Effector memory CD4-positive, alpha-beta T cell (primary cell): ENCODE measurements at places on chromosomes 7 and 10.

GRCh38 chr7:13988065-13988464 lies 1.4 kb downstream of the ETV1 start:
- DNase-seq: no peak

DNA sequence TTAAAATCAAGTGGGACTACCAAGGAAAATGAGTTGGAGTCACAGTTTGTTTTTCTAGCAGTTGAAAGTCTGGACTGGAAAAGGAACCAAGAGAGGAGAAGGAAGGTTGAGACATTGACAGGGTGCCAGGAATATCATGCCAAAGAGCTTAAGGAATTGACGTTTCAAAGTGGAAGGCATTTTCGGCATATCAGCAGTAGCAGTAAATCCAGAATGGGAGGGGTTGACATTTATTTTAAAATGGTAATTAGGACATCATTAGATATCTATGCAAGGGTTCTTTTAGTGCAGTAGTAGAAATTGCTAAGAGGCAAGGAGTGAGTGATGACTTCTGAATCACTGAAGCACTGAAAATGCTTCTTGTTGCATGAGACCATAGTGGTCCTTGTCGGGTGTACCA lies 335.9 kb upstream of the PLXDC2 start:
- DNase-seq: no peak

DNA sequence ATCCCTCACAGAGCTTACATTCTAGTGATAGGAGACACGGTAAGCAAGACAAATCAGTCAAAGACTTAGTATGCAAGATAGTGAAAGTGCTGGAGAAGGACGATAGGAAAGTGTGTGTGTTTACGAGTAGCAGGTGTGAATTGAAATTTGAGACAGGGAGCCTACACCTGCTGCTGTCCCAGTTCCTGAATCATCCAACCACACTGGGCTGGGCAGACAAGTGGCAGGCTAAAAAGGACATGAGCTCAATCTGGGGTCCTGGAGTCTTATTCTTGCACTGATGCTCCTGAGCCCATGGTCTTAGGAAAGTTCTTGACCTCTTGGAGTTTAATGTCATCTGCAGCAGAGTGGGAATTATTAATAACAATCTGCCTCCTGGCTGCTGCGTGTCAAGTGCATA lies 16.2 kb downstream of the RBP3 start:
- DNase-seq: no peak

DNA sequence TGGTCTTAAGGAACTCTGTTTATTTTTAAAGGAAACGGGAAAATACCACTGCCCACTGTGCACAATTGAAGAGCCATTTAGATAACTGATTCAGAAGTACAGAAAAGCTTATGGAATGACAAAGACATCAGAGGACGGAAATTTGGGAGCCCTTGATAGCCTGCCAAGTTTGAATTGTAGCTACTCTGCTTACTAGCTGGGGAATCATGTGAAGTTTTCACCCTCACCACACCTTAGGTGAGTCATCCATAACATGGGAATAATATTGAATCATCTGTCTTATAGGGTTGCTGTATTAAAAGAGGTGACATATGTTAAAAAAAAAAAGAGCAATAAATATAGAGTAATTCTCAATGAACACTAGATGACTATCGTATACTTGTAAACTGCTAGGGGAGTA lies 1104.2 kb downstream of the GATA3 start:
- DNase-seq: no peak

DNA sequence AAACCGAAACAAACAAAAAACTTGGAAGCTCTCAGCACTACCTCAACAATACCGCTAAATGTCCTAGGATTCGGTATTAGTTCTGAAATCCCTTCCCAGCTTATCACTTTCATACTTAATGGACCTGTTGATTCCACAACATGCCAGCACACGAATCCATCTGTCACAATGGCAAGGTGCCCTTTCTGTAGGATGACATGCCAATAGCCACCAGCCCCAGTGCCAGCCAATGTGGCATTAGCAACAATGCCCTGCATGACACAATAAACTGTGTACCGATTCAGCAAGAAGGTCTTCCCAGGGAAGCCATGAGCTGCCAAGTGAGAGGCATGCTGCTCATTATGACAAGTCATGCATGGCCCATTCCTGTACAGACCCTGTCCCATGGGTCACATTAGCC lies 35.6 kb upstream of the CHCHD3 start:
- no peak for DNase-seq

GRCh38 chr7:90190995-90191394 lies 20.5 kb upstream of the STEAP2 start:
- no peak for DNase-seq

GRCh38 chr7:134957005-134957404 lies 29.3 kb upstream of the AGBL3 start:
- no peak for DNase-seq

DNA sequence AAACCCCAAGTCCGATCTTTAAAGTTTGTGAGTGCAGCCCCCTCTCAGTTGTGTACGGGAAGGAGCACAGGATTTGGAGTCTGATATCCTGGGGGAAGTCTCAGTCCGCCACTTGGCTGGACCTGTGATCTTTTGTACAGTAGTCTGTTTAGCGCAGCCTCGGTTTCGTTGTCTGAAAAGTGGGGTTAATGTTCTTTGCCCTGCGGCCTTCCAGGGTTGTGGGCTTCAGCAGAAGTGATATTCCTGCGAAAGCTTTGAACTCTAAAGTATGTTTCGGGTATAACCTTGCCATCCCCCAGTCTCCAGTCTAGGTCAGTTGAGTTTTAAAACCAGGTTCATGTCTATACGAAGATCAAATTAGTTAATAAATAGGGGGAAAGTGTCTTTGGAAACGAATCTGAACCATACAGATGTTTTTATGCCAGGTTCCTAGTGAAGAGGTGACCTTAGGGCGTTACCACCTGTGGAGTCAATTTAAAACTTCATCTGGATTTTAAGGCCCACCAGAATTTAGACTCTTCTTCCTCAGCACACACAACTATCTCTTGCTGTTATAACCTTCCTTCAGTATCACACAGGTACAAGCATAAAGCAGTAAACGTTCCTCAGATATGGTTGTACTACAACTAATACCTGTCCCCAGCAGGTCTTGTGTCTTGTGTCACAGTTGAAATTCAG lies 904 bp downstream of the R3HCC1L start:
- no peak for DNase-seq
